CMK (cell line): ENCODE measurements at places on chromosomes 2 and 18.

GRCh38 chr2:16400127-16400623 lies 265.5 kb downstream of the CYRIA start:
- peak; percentile 64 for DNase-seq

- DNase-seq: no peak
Measured at GRCh38 chr2:70799706-70800105, 9.3 kb upstream of the FIGLA start.

DNA sequence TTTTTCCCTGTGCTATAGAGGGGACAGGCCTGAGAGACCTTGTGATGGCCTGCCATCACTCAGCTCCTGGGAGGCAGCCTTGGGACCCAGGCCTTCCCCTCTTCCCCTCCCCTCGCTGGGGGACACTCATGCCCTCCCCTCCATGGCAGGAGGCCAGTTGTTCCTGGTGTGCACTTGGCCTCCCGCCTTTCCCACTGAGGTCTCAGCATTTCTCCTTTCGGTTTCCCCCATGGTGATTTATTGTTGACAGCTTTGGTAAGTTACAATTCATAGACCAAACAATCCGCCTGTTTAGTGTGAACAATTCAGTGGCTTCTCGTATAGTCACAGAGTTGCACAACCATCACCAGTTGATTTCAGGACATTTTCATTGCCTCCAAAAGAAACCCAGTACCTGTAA lies 10.2 kb upstream of the CNDP1 start:
- DNase-seq: no peak

DNA sequence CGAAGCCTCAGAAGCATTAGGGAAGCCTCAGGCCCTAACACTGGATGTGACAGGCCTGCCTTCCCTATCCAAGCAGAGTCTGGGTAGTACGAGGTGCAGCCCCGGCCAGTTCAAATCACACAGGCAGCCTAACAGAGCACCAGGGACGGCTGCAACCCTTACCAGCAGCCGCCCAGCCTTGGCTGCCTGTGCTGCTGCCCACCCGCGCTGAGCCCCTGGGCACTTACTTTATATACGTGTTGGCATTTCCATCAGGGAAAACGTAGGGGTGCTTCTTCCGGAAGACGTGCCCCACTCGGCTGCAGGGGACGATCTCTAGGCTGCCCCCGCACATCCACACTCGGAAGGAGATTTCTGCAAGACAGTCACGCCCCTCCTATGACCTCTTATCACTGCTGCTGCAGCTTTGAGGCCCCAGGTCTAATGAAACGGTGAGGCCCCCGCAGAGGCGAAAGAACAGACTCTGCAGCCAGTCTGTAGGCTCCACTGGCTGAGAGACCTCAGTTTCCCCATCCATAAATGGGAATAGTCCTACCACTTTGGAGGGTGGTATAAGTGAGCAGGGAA lies 124.7 kb upstream of the CAPN13 start:
- peak; percentile 34 for DNase-seq

DNA sequence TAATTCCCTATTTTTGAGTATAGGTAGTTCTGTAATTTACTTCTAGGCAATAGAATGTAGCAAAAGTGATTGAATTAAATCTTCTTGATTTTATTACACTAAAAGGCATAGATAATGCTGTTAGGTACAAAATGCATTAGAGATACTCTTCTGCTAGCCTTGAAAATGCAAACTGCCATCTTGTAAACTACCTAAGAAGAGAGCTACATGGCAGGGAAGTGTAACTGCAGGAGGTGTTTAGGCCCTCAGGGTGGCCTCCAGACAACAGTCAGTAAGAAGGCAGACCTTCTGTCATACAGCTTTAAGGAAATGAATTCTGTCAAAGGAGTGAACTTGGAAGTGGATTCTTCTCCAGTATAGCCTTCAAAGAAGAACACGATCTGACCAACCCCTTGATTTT lies 1396.8 kb upstream of the SLC39A10 start:
- DNase-seq: no peak

GRCh38 chr2:156199588-156199987 lies 132.9 kb downstream of the NR4A2 start:
- DNase-seq: no peak

DNA sequence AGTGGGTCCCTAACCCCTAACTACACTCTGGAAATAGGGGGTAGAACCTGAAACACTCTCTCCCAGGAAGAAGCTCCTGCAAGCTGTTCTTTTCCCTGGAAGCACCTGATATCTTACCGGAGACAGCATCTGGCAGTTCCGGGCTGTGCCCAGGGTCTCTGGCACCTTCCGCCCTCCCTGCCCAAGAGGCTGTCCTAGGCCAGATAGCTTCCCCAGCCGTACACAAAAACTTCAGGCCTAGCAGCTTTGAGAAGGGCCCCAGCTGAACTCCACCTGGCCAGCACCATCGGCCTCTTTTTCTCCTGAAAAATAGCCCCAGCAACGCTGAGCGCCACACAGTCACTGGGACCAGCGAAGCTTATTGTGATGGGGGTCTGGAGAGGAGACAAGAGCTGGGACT lies 9.7 kb downstream of the OSR1 start:
- no peak for DNase-seq

- DNase-seq: no peak
Measured at GRCh38 chr2:118830118-118830517, 17.3 kb downstream of the EN1 start.
